Activated CD4-positive, alpha-beta T cell treated with anti-CD3 and anti-CD28 coated beads for 24 hours (primary cell): ENCODE measurements at places on chromosomes 2 and 18.

DNA sequence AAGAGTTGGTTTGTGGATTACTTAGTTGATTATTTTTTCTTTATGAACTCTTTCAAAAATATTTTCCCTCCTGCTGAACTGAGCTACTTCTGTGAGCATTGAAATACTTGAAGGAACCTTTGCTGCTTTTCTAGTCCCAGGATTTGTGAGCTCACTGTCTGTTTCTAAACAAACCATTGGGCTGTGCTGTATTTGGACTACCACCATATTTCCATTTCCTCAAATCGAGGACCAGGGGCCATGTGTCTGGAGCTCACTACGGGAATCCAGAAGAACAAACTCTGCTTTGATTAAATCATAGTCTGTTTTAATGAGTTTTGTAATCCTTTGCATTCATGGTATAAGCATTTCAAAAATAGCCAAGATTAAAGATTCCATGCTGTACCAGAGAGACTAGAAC, 1.3 kb downstream of the MRPL33 start:
- DNase-seq: no peak

- no peak for DNase-seq
These were observed 680 bp downstream of the CTDSP1 start for GRCh38 chr2:218400167-218400929.

DNA sequence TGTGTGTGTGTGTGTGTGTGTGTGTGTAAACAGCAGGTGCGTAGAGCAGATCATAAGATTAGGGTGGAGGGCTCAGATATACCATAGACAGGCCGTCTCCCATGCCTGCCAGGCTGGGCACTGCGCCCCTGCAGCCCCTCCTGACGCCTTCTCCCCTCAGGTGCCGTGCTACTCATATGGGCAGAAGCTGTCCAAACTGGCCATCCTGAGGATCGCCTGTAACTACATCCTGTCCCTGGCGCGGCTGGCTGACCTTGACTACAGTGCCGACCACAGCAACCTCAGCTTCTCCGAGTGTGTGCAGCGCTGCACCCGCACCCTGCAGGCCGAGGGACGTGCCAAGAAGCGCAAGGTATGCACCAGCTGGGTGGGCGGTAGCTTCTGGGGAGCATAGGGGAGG, 10.0 kb downstream of the ATOH8 start:
- no peak for DNase-seq

GRCh38 chr2:135742325-135742757, 686 bp downstream of the UBXN4 start:
- peak; percentile 7 for DNase-seq

- no peak for DNase-seq
These were observed 98.9 kb upstream of the ITGB6 start for GRCh38 chr2:160298960-160299359.

GRCh38 chr2:227827143-227827542, 13.5 kb downstream of the CCL20 start:
- DNase-seq: no peak

- DNase-seq: no peak
These were observed 69.3 kb upstream of the ATL2 start for GRCh38 chr2:38446418-38446817.

GRCh38 chr18:35163014-35163539, 77.8 kb upstream of the ZNF397 start:
- no peak for DNase-seq

GRCh38 chr2:8319219-8319618, 362.6 kb upstream of the ID2 start:
- no peak for DNase-seq

- DNase-seq: no peak
These were observed 35.7 kb downstream of the STEAP3 start for GRCh38 chr2:119259296-119259860.

DNA sequence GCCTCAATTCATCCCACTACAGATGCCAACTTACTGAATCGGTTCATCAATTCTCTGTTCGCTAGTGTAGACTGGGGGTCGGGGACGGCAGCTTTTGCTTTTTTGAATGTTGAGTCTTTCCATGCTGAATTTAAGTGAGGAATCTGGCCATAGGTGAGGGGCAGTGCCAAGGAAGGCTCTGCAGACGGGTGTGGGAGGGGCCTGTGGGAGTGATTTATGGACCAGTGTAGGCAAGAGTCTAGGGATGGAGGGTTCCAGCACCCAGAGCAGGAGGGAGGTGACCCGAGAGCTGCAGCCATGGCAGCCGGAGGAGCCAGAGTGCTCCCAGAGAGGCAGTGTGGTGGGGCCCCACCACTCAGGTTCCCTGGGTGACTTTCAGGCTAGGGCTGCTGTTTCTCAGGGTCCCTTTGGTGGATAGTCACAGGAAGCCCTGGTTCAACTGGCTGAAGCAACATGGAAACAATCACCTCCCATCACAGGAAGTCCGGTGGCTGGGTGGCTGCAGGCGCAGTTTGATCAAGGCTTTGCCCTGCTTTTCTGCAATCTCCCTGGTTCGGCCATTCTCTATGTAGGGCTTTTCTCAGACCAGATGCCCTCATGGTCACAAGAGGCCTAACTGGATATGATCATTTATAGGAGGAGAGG, 16.9 kb upstream of the TEX44 start:
- no peak for DNase-seq

- no peak for DNase-seq
These were observed 98.9 kb downstream of the ABI2 start for GRCh38 chr2:203427061-203427460.
